ENCODE measurements at places on chromosomes 2 and 18. TPM values are rescaled to one million over a fixed set of nuclear protein-coding genes. Genes with fewer than 3 reads are reported as not detected.

The LYPD6 gene
- 0.82 TPM for total RNA-seq

The NPPC gene
- total RNA-seq: not detected

The DYNAP gene
- total RNA-seq: not detected

The LOXL3 gene
- total RNA-seq: 112 TPM

All from chondrocyte (in vitro differentiated cells).